NCI-H187 (cell line): ENCODE measurements at places on chromosomes 2 and 18.

DNA sequence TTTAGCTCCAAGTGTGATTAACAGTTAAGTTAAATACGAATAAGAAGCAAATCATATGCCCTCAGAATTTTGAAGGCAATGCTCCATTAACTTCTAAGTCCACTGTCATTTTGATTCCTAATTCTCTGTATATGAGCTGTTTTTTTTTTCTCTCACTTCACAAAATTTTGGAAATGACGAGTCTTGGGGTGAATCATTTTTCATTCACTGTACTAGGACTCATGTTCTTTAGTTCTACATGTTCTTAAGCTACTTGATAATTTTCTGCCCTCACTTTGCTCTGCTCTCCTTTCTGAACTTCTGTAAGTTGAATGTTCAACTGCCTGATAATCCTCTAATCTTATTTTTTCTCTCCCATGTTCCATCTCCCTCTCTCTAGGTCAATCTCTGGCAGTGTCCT is 141.0 kb downstream of the THADA start:
- DNase-seq, result no peak

GRCh38 chr2:190911813-190912212 is 31.2 kb downstream of the GLS start:
- DNase-seq, result no peak

DNA sequence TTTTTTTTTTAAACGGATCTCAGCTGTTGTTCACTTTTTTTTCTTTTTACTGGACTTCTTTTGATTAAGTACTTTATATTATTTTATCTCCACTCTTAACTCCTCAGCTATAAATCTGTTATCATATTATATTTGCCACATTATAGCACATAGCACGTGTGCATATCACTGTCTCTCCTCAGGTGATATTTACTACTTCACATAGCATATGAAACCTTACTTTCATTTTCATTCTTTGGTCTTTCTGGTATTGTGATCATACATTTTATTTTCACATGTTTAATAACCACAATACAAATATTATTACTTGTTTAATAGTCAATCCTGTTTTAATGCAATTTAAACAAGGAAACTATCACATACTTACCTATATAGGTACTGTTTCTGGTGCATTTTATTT is 993.1 kb upstream of the TMEFF2 start:
- no peak for DNase-seq

- DNase-seq, result no peak
These were observed 282.0 kb upstream of the RND3 start for GRCh38 chr2:150769421-150769820.

GRCh38 chr2:111952871-111953452 is 54.6 kb downstream of the MERTK start:
- DNase-seq, result no peak

- no peak for DNase-seq
These were observed 6.0 kb upstream of the OTX1 start for GRCh38 chr2:63044362-63045327.

DNA sequence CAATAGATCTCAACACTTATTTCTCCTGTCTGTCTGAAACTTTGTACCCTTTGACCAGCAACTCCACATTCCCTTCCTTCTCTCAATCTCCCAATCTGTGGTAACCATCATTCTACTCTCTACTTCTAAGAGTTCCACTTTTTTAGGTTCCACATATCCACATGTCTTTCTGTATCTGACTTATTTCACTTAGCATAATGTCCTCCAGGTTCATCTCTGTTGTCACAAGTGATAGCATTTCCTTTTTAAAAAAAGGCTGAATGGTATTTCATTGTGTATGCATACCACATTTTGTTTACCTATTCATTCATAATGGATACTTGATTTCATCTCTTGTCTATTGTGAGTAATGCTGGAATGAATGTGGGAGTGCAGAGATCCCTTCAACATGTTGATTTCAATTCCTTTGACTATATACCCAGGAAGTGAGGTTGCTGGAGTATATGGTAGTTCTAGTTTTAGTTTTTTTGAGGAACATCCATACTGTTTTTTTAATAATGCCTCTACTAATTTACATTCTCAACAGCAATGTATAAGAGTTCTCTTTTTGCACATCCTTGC is 18.8 kb upstream of the MMADHC start:
- DNase-seq, result no peak

DNA sequence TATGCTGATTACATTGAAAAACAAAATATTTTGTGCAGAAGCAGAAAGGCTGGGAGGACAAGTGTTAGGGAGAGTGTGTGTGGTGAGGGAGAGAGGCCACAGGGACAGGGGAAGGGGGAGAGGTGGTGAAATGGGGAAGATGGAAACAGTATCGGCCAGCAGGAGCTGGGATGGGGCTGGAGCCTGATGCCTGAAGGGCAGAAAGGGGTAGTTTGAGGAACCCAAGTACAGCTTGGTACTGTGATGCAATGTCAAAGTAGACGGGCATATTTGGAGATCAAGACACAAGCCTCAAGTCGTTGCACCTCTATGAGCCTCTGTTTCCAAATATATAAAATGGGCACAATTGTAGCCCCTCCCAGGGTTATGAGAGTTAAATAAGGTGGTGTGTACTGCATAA is 152.1 kb downstream of the LPIN1 start:
- DNase-seq, result no peak
